Stimulated activated CD8-positive, alpha-beta memory T cell treated with anti-CD3 and anti-CD28 coated beads, Interleukin-2, amount 100 ng/mL, for 1 hour (primary cell): ENCODE measurements at places on chromosomes 1 and 21.

- DNase-seq: no peak
Measured at GRCh38 chr21:42289926-42290325, 25.3 kb downstream of the TFF3 start.

DNA sequence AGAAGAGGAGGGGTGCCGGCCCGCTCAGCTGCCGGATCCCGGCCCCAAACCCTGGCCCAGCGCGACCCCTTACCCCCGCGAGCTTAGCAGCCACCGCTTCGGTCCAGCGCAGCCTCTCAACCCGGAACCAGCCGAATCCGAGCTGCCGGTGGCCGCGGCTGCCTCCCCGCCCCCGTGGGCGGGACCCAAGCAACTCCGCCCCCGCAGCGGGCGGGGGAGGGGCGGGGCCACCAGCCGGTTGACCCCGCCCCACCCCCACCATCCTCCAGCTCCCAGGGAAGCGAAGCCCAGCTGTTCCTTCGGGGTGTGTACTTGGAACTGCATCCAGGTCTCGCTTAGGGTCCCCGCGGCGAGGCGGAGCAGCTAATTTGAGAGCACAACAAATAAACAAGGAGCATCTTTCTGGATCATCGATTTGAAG, at the start of gene TRIM62:
Gene TRIM62 (minus strand): TSS at position 123 of the 421 bp plus-strand sequence. CDS start 611 bp downstream, outside the sequence.
- DNase-seq: peak; percentile 60

GRCh38 chr1:197862671-197863070, 39.8 kb upstream of the C1orf53 start:
- no peak for DNase-seq

GRCh38 chr21:34128124-34128523, 54.7 kb downstream of the MRPS6 start:
- DNase-seq: no peak

DNA sequence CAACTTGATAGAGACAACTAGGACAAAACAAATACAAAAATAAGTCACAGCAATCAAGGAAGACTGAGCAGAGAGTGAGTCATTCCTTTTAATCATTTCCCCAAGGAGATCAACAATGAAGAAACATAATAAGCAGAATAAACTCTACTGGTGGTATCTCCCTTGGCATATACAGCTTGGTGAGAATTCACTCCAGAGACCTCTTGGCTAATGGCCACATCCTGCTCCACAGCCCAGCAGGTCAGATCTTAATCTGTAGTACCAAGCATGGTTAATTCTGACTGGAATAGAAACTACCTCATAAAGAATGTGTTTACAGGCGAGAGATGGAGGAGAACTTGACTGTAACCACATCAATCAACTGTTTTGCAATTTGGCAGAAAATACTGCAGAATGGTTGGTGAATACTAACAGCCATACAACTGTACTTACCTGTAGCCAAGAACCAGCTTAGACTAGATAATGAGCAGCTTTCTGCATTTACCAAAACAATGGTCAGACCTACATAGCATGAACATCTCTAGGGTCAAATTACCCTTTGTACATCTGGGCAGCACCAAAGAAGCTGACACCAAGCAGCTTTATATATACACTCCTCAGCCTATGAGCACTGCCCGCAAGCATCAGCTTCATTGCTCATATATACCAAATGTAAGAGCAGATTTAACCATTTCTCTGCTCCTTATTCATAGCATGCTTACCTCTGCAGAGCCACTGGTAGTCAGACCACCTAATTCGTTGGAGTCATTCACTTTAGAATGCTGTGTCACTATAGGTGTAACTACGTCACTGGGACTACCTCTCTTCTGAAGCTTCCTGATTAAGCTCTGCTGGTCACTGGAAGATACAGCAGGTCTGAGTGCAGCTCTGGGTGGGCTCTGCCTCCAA, 51.0 kb downstream of the KIAA0319L start:
- DNase-seq: no peak

GRCh38 chr1:207644852-207645634, at the start of gene CR1L:
Gene CR1L (plus strand): TSS chr1:207645133. CDS start chr1:207645234, 101 bp downstream.
- peak; percentile 29 for DNase-seq

- DNase-seq: no peak
Measured at GRCh38 chr1:227786673-227787512, 28.6 kb upstream of the PRSS38 start.

GRCh38 chr21:45554477-45555175, 12.4 kb upstream of the SLC19A1 start:
- DNase-seq: peak; percentile 82

DNA sequence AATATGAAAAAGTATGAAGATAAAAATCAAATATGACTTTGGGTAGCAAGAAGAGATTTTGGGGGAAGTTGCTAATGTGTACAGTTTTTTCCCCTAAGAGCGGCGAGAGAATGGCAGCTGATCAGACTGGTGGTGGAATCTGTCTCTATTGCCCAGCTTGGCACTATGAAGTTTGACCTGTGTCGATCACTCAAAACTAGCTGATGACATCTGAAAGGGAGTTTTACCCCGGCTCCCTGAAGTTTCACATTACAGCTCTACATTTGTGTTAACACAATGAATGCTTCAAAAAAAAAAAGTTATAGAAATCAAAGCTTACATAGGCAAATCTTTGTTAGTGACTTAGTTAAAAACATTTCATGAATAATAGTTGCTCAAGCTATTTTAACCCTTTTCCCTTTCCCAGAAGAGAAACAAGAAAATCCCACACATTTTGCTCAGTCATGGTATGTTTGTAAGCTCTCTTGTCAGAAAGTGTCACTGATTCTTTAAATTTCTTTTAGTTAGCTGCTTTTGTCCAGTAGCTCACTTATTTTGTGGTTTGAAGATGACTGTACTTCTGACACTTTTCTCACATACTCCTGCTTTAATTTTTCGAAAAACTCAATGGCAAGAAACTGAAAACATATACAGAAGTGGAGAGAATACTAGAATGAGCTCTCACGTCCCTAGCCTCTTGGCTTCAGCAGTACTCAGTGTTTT, 41.3 kb downstream of the DYRK1A start:
- no peak for DNase-seq

GRCh38 chr1:234955107-234955731, 173.4 kb downstream of the TOMM20 start:
- no peak for DNase-seq

DNA sequence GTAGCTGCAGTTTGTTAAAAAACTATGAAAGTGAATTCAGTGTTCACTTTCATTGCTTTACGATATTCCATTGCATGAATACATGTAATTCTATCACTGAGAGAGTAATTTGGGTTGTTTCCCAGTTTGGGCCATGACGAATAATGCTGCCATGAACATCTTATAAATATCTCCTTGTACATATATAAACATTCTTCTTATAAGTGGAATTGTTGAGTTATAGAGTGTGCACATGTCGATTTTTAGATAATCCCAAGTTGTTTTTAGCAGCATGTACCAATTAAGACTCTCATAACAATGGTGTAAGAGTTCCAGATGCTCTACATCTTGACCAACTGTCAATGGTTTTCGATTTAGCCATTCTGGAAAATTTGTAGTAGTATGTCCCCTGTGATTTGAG, 40.9 kb downstream of the ALG6 start:
- DNase-seq: no peak

DNA sequence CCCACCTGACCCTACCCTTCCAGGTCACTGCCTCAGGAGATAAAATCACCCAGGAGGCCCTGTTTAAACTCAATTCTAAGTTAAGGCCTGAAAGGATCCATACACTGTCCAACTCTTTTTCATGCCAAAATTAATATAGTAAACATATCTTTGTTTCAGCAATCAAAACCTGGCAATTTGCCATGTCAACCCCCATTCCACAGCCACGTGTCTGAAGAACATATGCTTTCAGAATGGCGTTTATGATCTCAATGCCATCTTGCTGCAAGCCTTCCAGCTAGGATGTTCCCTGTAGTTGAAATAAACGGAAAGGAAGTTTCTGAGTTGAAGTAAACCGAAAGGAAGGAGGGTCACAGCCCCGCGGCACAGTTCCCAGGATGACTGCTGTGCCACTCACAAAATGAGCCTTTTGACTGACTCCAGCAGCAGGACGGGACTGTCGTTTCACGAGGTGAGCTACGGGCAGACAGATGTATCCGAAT, 472.0 kb downstream of the SMYD3 start:
- DNase-seq: no peak

GRCh38 chr21:37765221-37765900, 150.9 kb downstream of the KCNJ6 start:
- no peak for DNase-seq

- no peak for DNase-seq
Measured at GRCh38 chr1:56098946-56099345, 480.4 kb downstream of the PLPP3 start.

GRCh38 chr1:44543064-44543744, 131.1 kb downstream of the TMEM53 start:
- DNase-seq: no peak

- DNase-seq: no peak
Measured at GRCh38 chr1:214895011-214895600, 187.4 kb upstream of the KCNK2 start.

DNA sequence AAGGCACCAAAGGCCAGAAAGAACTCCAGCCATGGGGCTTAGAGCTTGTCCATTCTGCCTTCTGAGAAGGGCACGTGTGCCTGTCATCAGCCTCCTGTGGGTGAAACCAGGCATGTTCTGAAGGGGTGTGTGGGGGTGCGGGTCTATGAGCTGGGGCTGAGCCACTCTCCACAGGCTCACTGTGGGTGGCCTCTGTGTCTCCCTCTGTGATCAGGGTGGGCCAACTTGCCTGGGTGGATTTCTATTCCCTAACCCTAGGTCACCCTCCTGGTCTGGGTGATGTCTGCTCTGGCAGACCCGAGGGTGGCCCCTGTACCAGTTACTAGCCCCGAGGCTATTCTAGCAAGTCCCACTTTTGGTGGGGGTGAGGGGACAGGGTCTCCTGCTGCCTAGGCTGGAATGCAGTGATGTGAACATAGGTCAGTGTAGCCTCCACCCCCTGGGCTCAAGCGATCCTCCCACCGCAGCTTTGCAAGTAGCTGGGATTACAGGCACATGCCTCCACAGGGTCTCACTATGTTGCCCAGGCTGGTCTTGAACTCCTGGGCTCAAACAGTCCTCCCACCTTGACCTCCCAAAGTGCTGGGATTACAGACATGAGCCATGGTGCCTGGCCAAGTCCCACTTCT, 94.4 kb downstream of the TRIM11 start:
- DNase-seq: no peak

DNA sequence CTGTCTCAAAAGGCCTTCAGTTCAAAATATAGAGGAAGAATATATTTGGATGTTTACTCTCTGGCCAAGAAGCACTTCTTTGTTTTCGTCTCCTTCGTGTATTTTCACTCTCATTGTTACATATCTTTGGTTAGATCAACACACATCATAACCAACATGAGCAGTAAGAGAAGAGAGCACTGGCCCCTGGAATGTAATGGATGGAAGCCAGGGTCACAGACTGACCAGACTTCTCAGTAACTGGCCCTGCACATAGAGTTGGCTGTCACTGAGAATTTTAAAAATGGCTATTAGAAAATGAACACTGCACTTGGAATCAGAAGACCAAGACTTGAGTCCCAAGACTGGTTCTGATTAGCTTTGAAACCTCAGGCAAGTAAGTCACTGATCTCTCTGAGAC, 215.9 kb upstream of the RRP15 start:
- no peak for DNase-seq
